Right lobe of liver (tissue), 6 donors: ENCODE measurements at places on chromosomes 16 and 17.

DNA sequence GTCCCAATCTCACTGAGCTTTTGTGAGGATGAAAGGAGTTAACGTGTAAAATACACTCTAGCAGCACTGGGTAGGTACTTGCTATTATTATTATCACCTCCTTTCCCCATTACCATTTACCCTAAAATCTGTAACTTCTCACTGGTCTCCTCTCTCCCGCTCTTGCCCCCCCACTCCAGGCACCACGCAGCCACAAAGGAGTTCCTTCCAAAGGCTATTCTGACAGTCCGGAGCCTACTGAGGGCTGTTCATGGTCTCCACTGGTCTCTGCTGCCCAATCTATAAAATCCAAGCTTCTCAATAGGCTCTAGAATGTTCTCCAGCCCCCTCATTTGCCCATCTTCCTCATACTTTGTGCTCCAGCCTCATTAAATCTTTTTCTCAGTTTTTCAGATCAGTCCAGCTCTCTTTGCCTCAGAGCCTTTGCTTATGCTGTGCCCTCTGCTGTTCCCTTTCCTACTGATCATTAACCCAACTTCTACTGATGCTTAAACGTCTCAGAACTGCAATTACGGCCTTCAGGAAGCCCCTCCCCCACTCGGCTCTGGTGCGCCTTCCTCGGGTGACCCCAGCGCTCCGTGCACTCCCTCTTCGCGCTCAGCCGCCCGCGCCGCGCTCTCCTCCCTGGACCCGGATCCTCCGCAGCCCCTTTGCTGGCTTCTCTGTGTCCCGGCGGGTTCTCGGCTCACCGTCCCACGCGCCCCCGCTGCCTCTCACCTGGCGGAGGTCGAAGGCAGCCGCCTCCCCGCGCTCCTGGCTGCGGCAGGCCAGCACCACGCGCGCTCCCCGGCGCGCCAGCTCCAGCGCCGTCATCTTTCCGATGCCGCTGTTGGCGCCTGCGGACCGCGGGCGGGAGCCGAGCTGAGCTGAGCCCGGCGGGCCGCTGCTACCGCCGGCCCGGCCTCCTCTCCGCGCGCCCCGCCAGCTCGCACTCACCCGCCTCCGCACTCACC is 737 bp downstream of the DHRS13 start:
- peak; percentile 62 for DNase-seq
- H3K36me3 ChIP-seq, result no peaks in the 10 kb centered on the region
- peak overlapping the region; percentile 74 for H3K4me3 ChIP-seq

GRCh38 chr16:8561496-8561895 is 28.8 kb downstream of the TMEM114 start:
- no peaks in the 10 kb centered on the region for H3K4me1 ChIP-seq
- no peaks in the 10 kb centered on the region for H3K27me3 ChIP-seq
- DNase-seq, result no peak
- no peak overlapping the region for H3K27ac ChIP-seq
- no peaks in the 10 kb centered on the region for H3K36me3 ChIP-seq

GRCh38 chr16:12341966-12342365 is 365.4 kb downstream of the SNX29 start:
- no peak overlapping the region for H3K4me3 ChIP-seq
- no peaks in the 10 kb centered on the region for H3K4me1 ChIP-seq
- no peaks in the 10 kb centered on the region for H3K27me3 ChIP-seq
- no peak for DNase-seq
- no peak overlapping the region for H3K27ac ChIP-seq

GRCh38 chr17:62587554-62587953 is 39.9 kb upstream of the MRC2 start:
- H3K27me3 ChIP-seq, result no peaks in the 10 kb centered on the region
- H3K27ac ChIP-seq, result no peak overlapping the region
- no peaks in the 10 kb centered on the region for H3K4me1 ChIP-seq
- H3K4me3 ChIP-seq, result no peak overlapping the region
- no peak for DNase-seq

DNA sequence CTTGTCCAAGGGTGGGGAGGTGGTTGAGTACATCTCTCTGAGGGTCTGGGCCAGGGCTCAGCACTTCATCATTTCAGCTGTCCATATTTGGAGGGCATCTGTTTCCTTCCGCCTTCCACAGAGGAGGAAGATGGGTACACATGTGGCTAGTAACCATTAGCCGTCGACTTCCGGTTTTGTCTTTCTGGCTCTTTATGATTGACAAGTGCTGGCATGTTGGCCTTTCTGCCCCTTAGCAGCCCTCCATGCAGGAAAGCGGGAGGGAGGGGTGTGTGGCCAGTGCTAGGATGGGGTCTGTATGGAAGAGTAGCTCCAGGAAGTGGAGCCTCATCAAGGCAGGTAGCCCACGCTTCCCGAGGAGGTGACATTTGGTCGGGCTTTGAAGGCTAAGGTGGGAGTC is 69.6 kb downstream of the RAI1 start:
- H3K27ac ChIP-seq, result peak overlapping the region; percentile 40
- no peaks in the 10 kb centered on the region for H3K4me1 ChIP-seq
- H3K27me3 ChIP-seq, result no peaks in the 10 kb centered on the region

- no peaks in the 10 kb centered on the region for H3K27me3 ChIP-seq
- no peaks in the 10 kb centered on the region for H3K36me3 ChIP-seq
- DNase-seq, result no peak
- no peak overlapping the region for H3K4me3 ChIP-seq
Measured at GRCh38 chr17:68446626-68447041, 10.7 kb downstream of the WIPI1 start.

- peak; percentile 65 for DNase-seq
- H3K4me1 ChIP-seq, result peaks cover 25% of the 10 kb centered on the region
- no peaks in the 10 kb centered on the region for H3K36me3 ChIP-seq
- H3K27me3 ChIP-seq, result no peaks in the 10 kb centered on the region
- H3K4me3 ChIP-seq, result no peak overlapping the region
- H3K27ac ChIP-seq, result peak overlapping the region; percentile 64
Measured at GRCh38 chr17:333626-334396, 18.8 kb downstream of the RPH3AL start.

GRCh38 chr17:45791935-45792334 is 7.8 kb downstream of the CRHR1 start:
- H3K27ac ChIP-seq, result no peak overlapping the region
- H3K27me3 ChIP-seq, result no peaks in the 10 kb centered on the region
- DNase-seq, result no peak
- no peaks in the 10 kb centered on the region for H3K4me1 ChIP-seq
- no peaks in the 10 kb centered on the region for H3K36me3 ChIP-seq

- H3K4me3 ChIP-seq, result no peak overlapping the region
- no peaks in the 10 kb centered on the region for H3K4me1 ChIP-seq
- no peak overlapping the region for H3K27ac ChIP-seq
- no peak for DNase-seq
- no peaks in the 10 kb centered on the region for H3K36me3 ChIP-seq
Measured at GRCh38 chr16:16095646-16096045, 127.6 kb downstream of the ABCC6 start.

DNA sequence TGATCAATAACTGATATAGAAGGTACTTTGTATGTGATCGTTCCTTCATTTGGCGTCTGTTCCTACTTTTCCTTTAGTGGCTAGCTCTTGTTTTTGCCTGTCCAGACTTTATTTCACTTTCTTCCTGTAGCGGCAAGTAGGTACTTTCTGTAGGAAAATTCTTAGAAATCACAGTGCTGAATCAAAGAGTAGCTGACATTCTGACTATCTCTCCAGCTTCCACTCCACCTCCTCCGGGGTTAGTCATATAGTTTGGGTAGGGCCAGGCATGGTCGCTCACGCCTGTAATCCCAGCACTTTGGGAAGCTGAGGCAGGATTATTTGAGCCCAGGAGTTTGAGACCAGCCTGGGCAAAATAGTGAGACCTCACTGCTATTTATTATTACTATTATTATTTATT is 29.9 kb upstream of the PAFAH1B1 start:
- H3K4me3 ChIP-seq, result no peak overlapping the region
- H3K27ac ChIP-seq, result no peak overlapping the region
- no peaks in the 10 kb centered on the region for H3K27me3 ChIP-seq
- DNase-seq, result no peak
- H3K4me1 ChIP-seq, result no peaks in the 10 kb centered on the region
- H3K36me3 ChIP-seq, result no peaks in the 10 kb centered on the region
